ENCODE measurements at places on chromosomes 2 and 18. TPM values are rescaled to one million over a fixed set of nuclear protein-coding genes. Genes with fewer than 3 reads are reported as not detected.
A peak's percentile ranks its signal among the peaks of the same experiment; 100 is the strongest.

The ZAP70 gene
- 0.73 TPM for total RNA-seq

The DYNAP gene
- total RNA-seq = not detected

The VIT gene
- not detected for total RNA-seq

The TEX44 gene
- total RNA-seq = not detected

The TRIM54 gene
- not detected for total RNA-seq

The LYPD6 gene
- total RNA-seq = 1.1 TPM

The SANBR gene
- 13.7 TPM for total RNA-seq

The DSC3 gene
- total RNA-seq = 5.2 TPM

The MGAT4A gene
- total RNA-seq = 1.2 TPM

The PAX3 gene
- total RNA-seq = not detected

GRCh38 chr18:35458677-35459441, 38.9 kb downstream of the INO80C start:
- peak overlapping the region; percentile 34 for H3K27ac ChIP-seq
- DNase-seq = peak; percentile 66
- H3K4me1 ChIP-seq = peaks cover 42% of the 10 kb centered on the region
- H3K36me3 ChIP-seq = no peaks in the 10 kb centered on the region
- no peak overlapping the region for H3K4me3 ChIP-seq
- no peaks in the 10 kb centered on the region for H3K27me3 ChIP-seq

DNA sequence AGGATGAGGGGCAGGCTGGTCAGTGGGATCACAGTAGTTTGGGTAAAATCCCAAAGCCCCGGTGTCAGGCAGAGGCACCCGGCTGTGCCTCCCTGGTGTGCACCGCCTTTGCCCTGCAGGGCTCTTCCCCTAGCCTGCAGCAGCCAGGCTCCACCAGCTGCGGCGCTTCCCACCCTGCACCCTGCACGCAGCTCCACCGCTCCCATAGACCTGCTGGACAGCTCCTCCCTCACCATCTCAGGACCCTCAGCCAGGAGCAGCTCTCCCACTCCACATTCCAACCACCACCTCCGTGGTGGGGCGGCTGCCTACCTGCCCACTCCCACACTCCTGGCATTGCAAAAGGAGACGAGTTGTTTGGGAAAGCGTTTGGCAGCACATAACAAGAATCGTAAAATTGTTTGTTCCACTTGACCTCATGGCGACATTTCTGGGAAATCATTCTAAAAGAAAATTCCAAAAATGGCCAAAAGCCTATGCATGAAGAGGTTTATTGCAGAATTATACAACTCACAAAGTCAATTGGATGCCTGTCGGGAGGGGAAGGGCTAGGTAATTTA, 287.4 kb upstream of the HDAC4 start:
- H3K4me1 ChIP-seq = no peaks in the 10 kb centered on the region
- H3K36me3 ChIP-seq = no peaks in the 10 kb centered on the region
- DNase-seq = no peak
- no peak overlapping the region for H3K27ac ChIP-seq

DNA sequence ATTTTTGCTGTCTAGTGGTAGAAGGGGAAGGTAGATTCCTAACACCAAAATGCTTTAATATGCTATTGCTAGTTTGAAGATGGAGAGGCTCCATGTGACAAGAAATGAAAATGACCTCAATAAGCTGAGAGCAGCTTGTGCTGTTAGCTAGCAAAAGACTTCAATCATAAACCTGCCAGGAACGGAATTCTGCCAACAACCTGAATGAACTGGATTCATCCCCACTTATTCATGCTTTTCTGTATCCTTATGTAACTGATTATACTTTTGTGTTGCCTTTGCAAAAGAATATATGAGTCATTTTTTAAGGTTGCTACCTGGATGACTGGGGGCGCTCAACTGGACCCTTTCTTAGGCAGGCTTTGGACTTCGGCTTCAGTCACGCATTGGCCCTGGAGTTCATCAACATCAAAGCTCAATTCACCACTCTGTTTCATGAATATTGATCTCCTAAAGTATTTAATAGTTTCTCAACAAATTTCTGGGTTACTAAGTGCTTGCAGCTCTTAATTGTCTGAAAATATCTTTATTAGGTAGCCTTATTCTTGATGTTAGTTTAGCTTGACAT, 97.5 kb upstream of the KCNJ3 start:
- H3K27me3 ChIP-seq = no peaks in the 10 kb centered on the region
- no peak overlapping the region for H3K27ac ChIP-seq
- DNase-seq = no peak

DNA sequence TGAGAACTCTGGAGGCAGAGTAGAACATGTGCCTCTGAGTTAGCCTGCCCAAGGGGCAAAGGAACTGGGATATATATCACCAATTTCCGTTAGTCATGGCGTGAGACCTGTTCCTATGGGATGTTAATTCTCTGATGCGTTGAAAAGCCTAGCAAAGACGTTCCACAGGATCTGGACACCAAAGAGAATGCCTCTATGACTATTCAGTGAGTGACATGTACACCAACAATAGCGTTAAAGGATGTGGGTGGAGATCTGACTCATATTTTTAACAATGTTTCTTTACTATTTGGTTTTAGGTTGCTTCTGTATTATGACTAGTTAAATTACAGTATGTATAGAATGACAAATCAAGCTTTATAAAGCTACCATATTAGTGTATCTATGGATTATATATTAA, 320.9 kb upstream of the MC4R start:
- no peaks in the 10 kb centered on the region for H3K27me3 ChIP-seq
- H3K27ac ChIP-seq = no peak overlapping the region
- H3K36me3 ChIP-seq = no peaks in the 10 kb centered on the region
- peak; percentile 16 for DNase-seq
- no peak overlapping the region for H3K4me3 ChIP-seq

DNA sequence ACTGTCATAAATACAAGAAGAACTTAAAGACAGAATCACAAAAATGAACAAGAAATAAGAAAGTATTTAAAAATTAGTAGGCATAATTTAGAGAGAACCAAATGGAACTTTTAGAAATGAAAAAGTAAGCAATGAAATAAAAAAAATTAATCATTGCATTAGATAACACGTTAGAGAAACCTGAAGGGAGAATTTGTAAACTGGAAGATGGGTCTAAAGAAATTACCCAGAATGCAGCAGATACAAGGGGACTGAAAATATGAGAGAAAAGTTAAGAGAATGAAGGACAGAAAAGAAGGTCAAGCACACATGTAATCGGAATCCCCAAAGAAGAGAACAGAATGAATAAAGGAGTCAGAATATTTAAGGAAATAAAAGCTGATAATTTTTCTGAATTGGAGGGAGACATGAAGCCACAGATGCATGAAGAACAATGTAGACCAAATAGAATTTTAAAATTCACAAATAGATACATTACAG, 21.5 kb downstream of the TCF4 start:
- no peaks in the 10 kb centered on the region for H3K4me1 ChIP-seq
- no peaks in the 10 kb centered on the region for H3K27me3 ChIP-seq
- H3K27ac ChIP-seq = no peak overlapping the region
- H3K36me3 ChIP-seq = peaks cover 5% of the 10 kb centered on the region
- no peak overlapping the region for H3K4me3 ChIP-seq

DNA sequence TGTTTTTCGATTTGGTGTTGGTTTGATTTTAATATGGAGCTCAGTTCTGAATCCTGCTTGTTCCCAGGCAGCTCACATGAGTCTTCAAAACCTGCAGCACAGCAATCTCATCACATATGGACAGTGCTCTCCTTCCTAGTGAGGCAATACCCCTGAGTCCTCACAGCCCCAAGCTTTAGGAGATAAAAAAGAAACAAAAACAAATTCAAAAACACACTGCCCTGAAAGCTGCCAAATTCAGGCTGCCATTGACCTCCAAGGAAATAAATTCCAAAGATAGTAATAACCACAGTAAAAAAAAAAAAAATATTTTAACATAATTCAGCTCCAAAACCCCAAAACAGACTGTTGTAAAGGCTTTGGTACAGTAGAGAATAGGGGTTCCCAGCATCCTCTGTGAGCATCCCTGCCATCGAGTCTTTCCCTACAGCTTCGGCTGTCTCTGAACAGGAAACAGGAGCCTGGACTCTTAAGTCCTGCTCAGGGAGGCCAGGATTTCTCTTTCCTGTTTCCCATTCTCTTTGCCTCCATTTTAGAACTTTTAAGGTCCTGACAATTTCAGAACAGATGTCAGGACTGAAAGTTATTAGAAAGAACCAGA, 14.7 kb upstream of the SP3 start:
- H3K4me3 ChIP-seq = no peak overlapping the region
- peaks cover 12% of the 10 kb centered on the region for H3K4me1 ChIP-seq
- H3K36me3 ChIP-seq = no peaks in the 10 kb centered on the region
- DNase-seq = no peak
- H3K27ac ChIP-seq = no peak overlapping the region

- H3K27me3 ChIP-seq = peaks cover 2% of the 10 kb centered on the region
- no peaks in the 10 kb centered on the region for H3K36me3 ChIP-seq
- H3K27ac ChIP-seq = no peak overlapping the region
- DNase-seq = peak; percentile 1
Measured at GRCh38 chr2:104321796-104322349, 532.0 kb upstream of the POU3F3 start.

GRCh38 chr2:188765522-188766470, 208.4 kb upstream of the COL3A1 start:
- no peak overlapping the region for H3K27ac ChIP-seq
- no peaks in the 10 kb centered on the region for H3K4me1 ChIP-seq
- DNase-seq = peak; percentile 62
- H3K27me3 ChIP-seq = no peaks in the 10 kb centered on the region

DNA sequence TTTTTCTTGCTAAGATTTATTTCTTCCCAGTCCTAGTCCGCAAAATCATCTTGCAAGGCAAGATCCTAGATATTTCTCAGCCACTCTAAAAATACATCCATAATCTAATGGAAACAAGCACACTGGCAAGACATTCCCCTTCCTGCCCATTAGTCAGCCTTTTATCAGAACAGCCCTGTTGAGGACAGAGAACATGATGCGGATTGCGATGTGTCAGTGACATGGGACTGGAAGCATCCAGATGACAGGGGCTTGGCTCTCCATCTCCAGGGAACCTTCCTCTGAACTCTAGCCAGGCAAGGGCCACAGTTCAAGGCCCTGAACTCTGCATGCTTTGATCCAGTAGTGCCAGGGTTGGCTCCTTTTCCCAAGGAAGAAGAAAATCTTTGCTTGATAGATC, 70.0 kb downstream of the VSNL1 start:
- DNase-seq = peak; percentile 56
- no peaks in the 10 kb centered on the region for H3K36me3 ChIP-seq
- no peak overlapping the region for H3K4me3 ChIP-seq
- no peaks in the 10 kb centered on the region for H3K27me3 ChIP-seq

- peaks cover 36% of the 10 kb centered on the region for H3K4me1 ChIP-seq
- DNase-seq = peak; percentile 80
- H3K27me3 ChIP-seq = no peaks in the 10 kb centered on the region
- H3K27ac ChIP-seq = no peak overlapping the region
- H3K36me3 ChIP-seq = no peaks in the 10 kb centered on the region
Measured at GRCh38 chr2:65658881-65659280, 226.5 kb upstream of the SPRED2 start.

GRCh38 chr2:19695706-19696105, 206.1 kb downstream of the TTC32 start:
- H3K27me3 ChIP-seq = no peaks in the 10 kb centered on the region
- no peak for DNase-seq
- H3K27ac ChIP-seq = no peak overlapping the region
- H3K4me3 ChIP-seq = no peak overlapping the region

GRCh38 chr2:4246364-4247131, 543.2 kb downstream of the DCDC2C start:
- no peak overlapping the region for H3K27ac ChIP-seq
- DNase-seq = no peak
- H3K27me3 ChIP-seq = no peaks in the 10 kb centered on the region
- H3K4me3 ChIP-seq = no peak overlapping the region

GRCh38 chr2:3728104-3729054, 25.0 kb downstream of the DCDC2C start:
- peak overlapping the region; percentile 21 for H3K4me3 ChIP-seq
- DNase-seq = peak; percentile 16
- no peak overlapping the region for H3K27ac ChIP-seq
- peaks cover 5% of the 10 kb centered on the region for H3K27me3 ChIP-seq
- no peaks in the 10 kb centered on the region for H3K36me3 ChIP-seq
- H3K4me1 ChIP-seq = peaks cover 5% of the 10 kb centered on the region

- H3K27me3 ChIP-seq = no peaks in the 10 kb centered on the region
- H3K36me3 ChIP-seq = peaks cover 66% of the 10 kb centered on the region
- DNase-seq = no peak
- H3K4me1 ChIP-seq = no peaks in the 10 kb centered on the region
- H3K4me3 ChIP-seq = no peak overlapping the region
- no peak overlapping the region for H3K27ac ChIP-seq
Measured at GRCh38 chr2:15627817-15628684, 36.4 kb downstream of the DDX1 start.

DNA sequence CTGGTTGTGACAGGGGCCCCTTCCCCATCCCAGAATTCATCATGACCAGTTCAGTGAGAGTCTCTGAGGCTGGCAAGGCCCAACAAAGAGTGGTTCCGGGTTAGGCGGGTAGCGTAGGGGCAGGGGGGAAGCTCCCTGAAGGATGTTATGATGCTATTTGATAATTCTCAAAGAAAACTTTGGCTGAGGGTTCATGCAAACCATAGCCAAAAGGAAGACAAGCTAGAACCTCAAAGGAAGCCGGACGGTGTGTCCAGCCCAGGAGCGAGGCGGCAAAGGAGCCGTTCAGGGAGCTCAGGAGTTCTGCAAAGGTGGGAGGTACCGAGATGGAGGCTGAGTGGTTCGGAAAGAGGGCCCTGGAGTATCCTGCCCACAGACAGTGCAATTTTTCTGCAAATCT, 226.8 kb upstream of the RAB6C start:
- no peak overlapping the region for H3K4me3 ChIP-seq
- no peaks in the 10 kb centered on the region for H3K4me1 ChIP-seq
- H3K27ac ChIP-seq = no peak overlapping the region
- no peaks in the 10 kb centered on the region for H3K27me3 ChIP-seq
- no peaks in the 10 kb centered on the region for H3K36me3 ChIP-seq

DNA sequence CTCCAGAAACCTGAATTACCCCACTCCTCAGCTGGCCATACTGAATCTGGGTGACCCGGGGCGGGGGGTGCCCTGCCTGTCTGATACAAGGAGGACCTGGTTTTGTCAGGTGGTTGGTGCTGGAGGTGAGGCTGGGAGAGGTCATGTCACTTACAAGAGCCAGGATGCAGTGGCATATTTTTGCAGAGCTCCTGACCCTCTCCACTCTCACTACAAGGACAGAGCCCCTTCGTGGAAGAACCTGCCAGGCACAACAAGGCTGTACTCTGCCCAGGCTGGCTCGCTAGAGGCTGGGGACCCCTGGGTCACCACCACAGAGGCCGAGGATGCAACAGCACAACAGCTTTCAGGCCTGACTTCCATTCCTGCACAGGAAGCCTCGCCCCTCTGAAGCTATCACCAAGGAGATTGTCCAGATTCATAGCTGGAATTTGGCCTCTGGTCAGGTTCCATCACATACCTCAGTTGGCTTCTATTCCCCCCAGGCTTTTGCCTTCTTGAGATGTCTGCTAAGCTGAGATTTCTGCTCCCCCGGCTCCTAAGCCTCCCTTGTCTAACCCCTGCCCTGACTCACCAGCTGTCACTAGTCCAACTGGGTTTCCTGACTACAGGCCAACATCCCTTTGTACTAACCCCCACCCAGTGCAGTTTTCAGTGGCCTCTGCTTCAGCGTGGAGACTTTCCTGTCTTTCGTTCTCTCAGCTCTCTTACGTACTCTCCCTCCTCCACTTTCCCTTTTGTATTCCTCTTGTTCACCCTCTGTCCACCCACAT, 132.5 kb upstream of the EPAS1 start:
- H3K27me3 ChIP-seq = no peaks in the 10 kb centered on the region
- H3K36me3 ChIP-seq = no peaks in the 10 kb centered on the region
- peak overlapping the region; percentile 7 for H3K4me3 ChIP-seq
- peak; percentile 96 for DNase-seq

- H3K27me3 ChIP-seq = no peaks in the 10 kb centered on the region
- H3K4me3 ChIP-seq = no peak overlapping the region
- H3K4me1 ChIP-seq = no peaks in the 10 kb centered on the region
- no peak overlapping the region for H3K27ac ChIP-seq
Measured at GRCh38 chr2:34545486-34546136, 946.5 kb upstream of the FAM98A start.

Measured in astrocyte (in vitro differentiated cells and primary cell).